ENCODE measurements at places on chromosomes 7 and 10.
A peak's percentile ranks its signal among the peaks of the same experiment; 100 is the strongest.

GRCh38 chr7:55533729-55534080 lies 38.6 kb downstream of the VOPP1 start:
- DNase-seq = no peak

DNA sequence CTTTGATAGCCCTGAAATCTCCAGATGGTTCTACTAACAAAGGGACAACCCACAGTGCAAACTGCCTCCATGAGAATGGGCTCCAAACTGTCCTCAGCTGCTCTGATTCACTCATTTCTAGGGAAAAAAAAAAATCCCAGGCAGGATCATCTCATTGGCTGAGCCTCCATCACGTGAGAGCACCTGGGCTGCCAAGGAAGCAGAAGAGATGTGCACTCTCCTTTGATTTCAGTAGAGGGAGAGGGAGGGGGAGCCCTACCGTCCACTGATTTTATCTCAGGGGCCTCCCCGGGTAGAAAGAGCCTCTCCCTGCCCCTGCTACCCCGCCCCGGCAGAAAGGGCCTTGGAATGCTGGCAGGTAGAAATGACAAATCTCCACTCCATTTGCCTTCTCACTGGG lies 725.4 kb downstream of the PHTF2 start:
- DNase-seq = no peak

DNA sequence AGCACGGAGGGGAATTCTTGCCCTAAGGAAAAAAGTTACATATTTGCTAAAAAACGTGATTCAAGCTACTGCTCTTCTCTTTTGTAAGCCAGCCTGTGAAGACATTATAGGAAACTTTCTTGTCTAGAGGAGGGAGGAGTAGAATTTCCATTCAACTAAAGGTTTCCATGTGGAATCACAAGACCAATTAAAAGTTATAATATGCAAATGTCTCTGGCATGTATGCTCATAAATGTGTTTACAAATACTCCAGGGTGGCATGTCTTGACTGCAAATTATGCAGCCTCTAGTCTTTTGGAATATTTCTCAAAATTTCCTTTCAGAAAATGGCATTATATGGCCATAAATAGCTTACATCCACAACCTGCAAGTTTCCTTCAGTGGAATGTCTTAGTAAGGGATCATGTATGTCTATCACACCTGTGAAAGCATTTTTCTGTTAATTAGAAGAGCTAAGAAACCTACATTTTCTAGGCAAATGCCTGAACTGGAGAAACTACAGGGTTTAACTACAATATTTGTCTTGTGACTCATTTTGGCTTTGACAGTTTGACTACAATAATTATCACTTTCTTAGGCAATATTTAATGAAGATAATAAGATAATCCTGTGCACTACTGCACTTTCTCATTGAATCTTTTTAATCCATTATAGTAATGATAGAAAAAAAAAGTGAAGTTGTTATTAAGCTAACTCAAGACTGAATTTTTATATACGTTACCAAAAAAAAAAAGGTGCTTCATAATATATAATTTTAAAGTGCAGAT lies 111.1 kb upstream of the C10orf90 start:
- no peak for DNase-seq

DNA sequence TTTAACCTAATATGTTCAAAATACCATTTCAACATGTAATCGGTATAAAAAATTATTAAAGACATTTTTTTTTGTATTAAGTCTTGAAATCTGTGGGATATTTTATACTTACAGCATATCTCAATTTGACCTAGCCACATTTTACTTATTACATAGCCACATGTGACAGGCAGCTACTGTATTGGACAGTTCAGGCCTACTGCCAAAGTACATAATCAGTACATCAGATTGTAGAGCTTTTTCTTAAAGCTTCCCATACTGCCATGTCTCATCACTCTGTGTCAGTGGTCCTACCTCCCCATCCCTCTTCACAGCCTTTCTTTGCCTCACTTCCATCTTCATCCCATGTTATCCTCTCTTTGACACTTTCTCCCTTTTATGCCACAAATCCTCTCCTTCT lies 43.0 kb downstream of the LOXL4 start:
- DNase-seq = no peak

- no peak for DNase-seq
These were observed 116.1 kb upstream of the PCBD1 start for GRCh38 chr10:71004176-71005075.

GRCh38 chr7:139562491-139562890 lies 39.0 kb downstream of the CLEC2L start:
- no peak for DNase-seq

- DNase-seq = no peak
These were observed 63.7 kb downstream of the ST7 start for GRCh38 chr7:117017017-117017451.

GRCh38 chr7:75920431-75921161 lies 5.6 kb downstream of the POR start:
- DNase-seq = no peak

DNA sequence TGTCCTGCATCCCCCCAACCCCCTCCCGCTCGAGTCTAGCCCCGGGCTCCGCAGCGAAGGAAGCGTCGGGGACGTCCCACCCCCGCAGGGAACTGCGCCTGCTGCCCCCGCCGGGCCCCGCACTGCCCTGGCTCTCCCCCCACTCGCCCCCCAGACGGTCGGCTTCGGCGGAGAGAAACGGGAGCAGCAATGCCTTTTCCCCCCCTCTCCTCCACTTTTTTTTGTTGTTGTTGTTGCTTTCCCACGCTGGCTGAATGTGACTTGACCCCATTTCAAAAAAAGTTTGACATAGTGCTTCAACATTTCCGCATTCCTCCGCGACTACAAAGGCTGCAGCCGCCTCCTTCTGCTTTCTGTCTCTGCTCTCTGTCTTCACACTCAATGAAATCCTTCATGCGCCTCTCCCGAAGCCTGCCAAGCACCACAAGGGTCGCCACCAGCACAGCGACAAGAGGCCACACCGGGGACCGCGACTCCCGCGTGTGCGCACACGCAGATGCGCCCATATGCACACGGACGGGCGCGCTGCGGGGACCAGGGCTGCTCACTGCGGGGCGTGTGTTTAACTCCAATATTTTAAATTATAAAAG lies 1.0 kb downstream of the CDK6 start:
- peak; percentile 68 for DNase-seq

- DNase-seq = no peak
These were observed 24.8 kb upstream of the PFKP start for GRCh38 chr10:3042589-3042988.

GRCh38 chr7:139958599-139959284 lies 104.0 kb downstream of the PARP12 start:
- DNase-seq = no peak

- DNase-seq = no peak
These were observed 67.0 kb upstream of the CAV2 start for GRCh38 chr7:116432527-116432916.

DNA sequence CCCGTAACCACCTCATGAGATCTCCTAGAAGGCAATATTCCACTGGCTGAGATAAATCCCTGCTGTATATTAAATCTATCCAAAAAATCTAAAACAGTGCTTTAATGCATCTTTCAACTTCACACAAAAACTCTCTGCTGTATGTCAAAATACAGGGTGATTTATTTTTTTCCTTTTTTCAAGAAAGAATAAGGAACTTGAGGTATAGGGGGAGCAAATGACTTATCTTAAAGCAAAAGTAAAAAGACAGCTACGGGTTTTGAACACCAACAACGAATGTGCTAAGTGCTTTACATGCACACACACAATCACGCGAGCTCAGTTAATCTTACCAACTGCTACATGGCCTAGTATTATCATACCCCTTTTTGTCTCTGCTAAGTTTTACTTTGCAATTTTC lies 168.9 kb upstream of the PHF14 start:
- DNase-seq = no peak

DNA sequence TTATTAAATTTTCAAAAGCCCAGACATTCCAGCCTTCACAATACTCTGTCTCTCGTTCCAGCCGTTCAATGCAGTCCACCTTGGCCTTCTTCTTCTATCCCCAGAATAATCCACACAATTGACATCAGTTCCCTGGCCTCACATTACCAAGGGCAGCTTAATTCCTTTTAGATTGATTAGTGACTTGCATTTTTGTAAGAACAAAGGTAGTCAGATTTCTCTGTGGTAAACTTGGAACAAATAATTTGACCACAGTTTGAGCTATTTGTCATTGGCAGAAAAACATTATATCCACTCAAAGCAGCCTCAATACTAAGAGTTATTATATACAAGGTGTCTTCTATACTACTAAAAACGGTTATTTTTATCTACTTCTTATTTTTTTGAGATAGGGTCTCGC lies 5.1 kb upstream of the CYTH3 start:
- DNase-seq = no peak

DNA sequence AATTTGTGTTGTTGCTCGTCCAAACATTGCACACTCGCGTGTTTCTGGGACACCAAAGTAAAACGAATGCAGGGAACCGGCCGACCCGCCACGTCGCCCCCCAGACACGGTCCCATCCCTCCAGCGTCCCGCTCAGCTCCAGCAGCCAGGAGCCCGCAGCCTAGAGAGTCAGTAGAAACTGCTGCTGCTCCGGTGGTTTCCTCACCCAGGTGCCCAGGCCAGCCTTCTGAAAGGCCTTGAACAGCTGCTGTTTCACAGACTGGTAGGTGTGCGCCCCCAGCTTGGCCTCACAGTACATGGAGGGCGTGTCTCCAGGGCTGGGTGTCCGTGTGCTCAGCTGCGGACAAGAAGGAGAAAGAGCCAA lies 126.8 kb downstream of the WDR37 start:
- no peak for DNase-seq

GRCh38 chr10:62056698-62057097 lies 155.2 kb downstream of the ARID5B start:
- no peak for DNase-seq

DNA sequence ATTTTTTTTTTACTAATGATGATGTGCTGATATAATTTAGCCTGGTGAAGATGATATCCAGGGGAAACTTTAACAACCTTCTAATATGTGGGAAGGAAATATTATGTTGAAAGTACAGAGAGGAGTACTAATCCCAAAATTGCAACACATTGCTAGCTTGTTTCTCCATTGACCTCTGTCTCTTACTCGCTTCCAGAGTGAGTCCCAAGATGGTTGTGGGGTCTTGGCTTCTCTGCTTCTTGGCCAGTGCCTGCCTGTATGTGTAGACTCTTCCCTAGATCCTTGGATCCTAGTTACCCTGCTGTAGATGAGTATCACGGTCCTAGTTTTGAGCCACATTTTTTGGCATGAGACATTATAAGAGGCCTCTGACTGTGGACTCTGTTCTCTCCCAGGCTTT lies 17.5 kb downstream of the BMPER start:
- no peak for DNase-seq

DNA sequence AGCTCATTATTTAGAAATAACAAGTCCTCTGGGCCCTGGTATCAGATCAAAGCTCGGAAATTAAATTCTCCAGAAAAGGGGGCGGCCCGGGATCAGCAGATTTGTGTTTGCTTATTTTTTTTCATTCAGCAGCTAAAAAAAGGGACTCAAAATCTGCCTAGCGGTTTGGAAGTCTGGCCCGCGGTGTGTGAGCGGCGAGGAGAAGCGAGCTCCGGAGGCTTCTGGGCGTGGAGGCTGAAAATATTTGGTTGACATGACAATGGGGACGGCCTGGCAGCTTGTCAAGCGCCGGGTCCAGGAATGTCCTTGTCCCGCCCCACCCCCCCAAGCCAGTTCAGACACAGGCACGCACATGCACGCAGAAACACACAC lies 43.4 kb downstream of the FOXL3 start:
- DNase-seq = no peak

DNA sequence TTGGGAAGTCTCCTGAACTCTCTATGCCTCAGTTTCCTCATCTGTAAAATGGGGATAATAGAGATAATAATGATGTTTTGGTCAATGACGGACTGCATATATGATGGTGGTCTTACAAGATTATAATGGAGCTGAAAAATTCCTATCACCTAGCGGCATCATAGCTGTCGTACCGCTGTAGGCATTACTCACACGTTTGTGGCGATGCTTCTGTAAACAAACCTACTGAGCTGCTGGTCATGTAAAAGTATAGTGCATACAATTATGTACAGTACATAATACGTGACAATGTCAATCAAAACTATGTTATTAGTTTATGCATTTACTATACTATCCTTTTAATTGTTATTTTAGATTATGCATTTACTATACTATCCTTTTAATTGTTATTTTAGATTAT lies 339.1 kb upstream of the NPVF start:
- DNase-seq = no peak

DNA sequence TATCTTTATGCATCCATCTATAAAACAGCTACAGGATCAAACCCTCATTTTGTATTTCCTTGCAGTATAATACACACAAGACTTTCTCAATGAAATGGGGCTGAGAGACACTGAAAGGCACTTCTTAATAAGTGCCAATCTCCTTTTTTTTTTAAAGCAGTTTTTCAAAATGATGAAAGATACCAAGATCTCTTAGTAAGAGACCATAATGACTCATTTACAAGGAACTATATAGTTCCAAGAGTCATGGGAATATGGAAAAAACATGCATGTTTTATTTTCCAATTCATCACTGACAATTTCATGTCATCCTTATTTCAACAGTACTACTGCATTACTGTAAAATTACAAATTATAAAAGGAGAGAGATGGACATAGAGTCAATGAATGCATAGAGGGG lies 973.7 kb downstream of the GATA3 start:
- no peak for DNase-seq

DNA sequence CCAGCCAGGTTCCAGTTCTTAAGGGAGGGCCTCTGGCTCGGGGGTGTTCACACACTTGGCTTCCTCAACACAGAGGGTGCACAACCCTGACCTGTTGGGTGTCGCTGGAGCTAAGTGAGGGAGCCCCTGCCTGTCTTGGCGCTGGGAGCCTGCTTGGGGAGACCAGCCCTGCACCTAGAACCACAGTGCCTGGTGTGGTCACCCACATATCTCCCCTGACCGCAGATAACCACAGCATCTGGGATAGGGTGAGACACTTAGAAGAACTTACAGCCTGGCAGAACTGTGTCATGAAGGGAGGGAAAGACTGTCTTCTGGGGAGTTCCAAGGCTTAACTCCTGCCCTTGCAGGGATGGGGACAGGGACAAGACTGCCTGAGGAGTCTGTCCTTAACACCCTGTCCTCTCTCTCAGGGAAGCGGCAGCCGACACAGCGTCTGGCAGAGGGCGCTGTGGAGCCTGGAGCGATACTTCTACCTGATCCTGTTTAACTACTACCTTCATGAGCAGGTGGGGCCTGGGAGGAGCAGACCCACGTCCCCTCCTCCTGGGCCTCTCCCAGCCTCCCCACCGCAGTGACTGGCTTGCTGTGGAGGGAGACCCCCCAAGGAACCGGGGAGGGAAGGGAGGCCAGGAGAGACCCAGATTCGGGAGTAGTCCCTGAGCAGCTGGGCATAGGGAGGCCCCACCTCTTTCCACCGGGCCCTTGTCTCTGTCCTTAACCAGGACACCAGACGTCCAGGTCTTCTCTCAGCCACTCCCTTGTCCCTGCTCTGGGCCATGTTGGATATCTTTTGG lies 59.0 kb downstream of the PALD1 start:
- no peak for DNase-seq

- DNase-seq = no peak
These were observed 351.2 kb downstream of the DGKB start for GRCh38 chr7:14551310-14551709.

- DNase-seq = no peak
These were observed 11.7 kb downstream of the CPEB3 start for GRCh38 chr10:92278996-92279696.

GRCh38 chr7:106083717-106084116 lies 28.4 kb downstream of the SYPL1 start:
- DNase-seq = no peak

- no peak for DNase-seq
These were observed 27.0 kb downstream of the NAMPT start for GRCh38 chr7:106257752-106258151.

Measured in left renal pelvis (tissue), 4 donors.